Adrenal gland (tissue), 19 donors: ENCODE measurements at places on chromosomes 7 and 10. TPM values are rescaled to one million over a fixed set of nuclear protein-coding genes. Genes with fewer than 3 reads are reported as not detected.

- H3K27me3 ChIP-seq = no peaks in the 10 kb centered on the region
- no peak for DNase-seq
- no peaks in the 10 kb centered on the region for H3K4me1 ChIP-seq
- H3K4me3 ChIP-seq = no peak overlapping the region
- no peak overlapping the region for H3K27ac ChIP-seq
Observed at GRCh38 chr7:69657985-69658384, 59.7 kb downstream of the AUTS2 start.

The CACNB2 gene
- total RNA-seq = 11.0 TPM

The NXPH1 gene
- total RNA-seq = 6.8 TPM

The SPDYE8 gene
- total RNA-seq = not detected
